ENCODE measurements at places on chromosomes 5 and 9.
A peak's percentile ranks its signal among the peaks of the same experiment; 100 is the strongest.

GRCh38 chr9:114643896-114644295 is 13.7 kb downstream of the TEX53 start:
- no peak for DNase-seq

- peak; percentile 44 for DNase-seq
Observed at GRCh38 chr5:9188131-9188530, 357.7 kb downstream of the SEMA5A start.

DNA sequence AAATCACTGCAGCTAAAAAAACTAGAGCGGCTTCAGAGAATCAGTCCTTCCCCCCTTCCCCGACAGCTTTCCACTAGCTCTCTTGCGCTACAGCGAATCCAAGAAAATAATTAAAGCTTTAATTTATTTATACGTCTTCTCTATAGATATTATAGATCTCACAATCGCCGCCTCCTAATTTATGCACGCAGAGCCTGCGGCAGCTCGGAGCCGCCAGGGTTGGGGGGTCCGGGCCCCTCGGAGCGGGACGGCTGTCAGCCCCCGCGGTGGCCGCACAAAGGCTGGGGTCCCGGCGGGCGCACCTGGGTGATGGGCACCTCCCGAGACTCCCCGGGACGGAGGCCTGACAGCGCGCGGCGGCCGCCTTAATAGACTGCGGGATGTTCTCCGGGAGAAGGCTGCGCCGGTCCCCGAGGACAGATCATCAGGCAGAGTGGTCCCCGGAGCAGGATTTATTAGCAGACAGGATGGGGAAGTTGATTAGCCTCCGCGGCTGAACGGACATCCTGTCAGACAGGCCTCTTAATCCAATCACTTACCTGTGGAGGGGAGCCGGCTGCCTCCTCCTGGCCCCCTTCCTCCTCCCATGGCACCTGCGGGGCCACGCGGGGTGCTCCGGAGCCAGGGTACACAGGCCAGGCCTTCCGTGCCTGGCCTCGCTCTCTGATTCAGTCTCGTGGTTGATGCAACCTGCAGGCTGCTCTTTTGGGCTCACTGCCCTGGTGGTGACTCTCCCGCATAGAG is 166.8 kb downstream of the MELK start:
- no peak for DNase-seq

- no peak for DNase-seq
Observed at GRCh38 chr9:1722404-1722803, 292.7 kb upstream of the SMARCA2 start.

GRCh38 chr5:141863569-141864178 is 14.5 kb downstream of the PCDH1 start:
- no peak for DNase-seq

- DNase-seq: no peak
Observed at GRCh38 chr5:125602184-125602583, 821.0 kb upstream of the GRAMD2B start.

DNA sequence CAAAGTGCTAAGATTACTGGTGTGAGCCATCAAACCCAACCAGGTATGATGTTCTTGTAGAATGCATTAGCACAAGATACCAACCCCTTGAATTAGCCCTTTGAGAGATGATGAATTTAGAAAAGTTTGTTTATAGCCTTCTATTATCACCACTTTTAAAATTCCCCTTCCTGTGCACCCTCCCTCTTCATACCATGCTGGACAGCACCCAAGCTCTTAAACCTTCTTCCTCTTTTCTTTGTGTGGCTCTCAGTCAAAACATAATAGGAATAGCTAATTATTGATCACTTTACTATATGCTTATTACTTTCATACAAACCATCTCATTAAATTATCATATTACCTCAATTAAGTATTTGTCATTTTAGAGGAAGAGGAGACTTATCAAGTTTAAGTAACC is 87.6 kb upstream of the TMED7 start:
- no peak for DNase-seq

GRCh38 chr5:172418862-172419814 is 35.2 kb downstream of the SH3PXD2B start:
- no peak for DNase-seq

- DNase-seq: no peak
Observed at GRCh38 chr5:150945486-150945885, 40.7 kb upstream of the ZNF300 start.

DNA sequence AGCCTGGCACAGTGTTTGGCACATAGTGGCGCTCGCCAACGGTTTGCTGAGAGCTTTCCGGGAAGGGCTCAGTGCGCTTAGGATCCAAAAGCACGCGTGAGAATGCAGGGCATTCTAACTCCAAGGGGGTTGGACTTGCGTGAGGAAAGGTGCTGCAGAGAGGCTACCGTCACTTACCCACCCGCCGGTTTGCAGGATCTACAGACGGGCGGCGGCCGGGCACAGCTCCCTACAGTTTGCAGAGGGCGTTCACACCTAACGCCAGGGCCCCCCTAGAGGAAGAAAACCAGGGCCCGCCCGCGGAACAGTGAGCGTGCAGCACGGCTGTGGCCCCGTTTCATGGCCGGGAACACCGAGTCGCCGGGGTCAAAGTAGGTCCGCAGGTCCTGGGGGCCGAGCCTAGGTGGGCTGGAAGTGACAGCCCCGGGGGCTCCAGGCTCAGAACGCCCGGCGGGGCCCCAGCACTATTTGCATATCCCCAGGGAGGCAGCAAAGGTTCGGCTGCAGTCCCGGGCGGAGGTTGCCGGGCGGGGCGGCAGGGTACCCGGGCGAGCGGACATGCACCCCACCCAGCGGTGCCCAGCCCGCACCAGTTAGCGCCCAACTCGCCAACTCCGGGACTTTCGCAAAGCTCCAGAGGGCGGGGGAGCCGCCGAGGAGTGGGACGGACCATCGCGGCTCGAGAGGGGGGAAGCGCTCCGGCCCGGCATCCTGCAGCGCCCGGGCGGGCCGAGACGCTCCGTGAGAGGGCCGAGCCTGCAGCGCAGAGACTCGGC is 526 bp upstream of the GALNT10 start:
- no peak for DNase-seq

DNA sequence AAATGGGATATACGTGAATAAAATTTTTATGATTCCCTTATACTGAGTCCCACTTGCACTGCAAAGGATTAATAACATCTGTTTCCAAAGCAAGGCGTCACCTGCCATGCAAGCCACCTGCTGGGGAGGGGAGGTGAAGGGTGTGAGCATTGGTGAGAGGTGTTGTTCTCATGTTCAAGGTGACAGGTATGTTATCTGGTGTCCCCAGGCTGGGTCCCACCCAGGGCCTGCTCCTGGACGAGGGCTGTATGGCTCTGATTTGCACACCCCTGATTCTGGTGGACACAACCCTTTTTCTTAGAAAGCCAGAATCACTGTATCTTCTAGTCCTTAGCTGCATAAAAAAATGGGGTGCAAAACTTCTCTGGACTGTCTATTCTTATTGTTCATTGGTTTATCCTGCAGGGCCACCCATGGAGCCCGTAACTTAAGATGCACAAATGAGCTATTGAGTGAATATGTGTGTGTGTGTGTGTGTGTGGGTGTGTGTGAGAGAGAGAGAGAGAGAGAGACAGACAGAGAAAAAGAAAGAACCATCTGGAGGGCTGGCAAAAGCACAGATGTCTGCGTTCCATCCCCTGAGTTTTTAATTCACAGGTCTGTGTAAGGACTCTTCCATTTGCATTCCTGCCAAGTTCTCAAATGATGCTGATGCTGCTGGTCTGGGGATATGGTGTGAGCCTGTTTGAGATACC is 53.7 kb downstream of the SYK start:
- DNase-seq: no peak

DNA sequence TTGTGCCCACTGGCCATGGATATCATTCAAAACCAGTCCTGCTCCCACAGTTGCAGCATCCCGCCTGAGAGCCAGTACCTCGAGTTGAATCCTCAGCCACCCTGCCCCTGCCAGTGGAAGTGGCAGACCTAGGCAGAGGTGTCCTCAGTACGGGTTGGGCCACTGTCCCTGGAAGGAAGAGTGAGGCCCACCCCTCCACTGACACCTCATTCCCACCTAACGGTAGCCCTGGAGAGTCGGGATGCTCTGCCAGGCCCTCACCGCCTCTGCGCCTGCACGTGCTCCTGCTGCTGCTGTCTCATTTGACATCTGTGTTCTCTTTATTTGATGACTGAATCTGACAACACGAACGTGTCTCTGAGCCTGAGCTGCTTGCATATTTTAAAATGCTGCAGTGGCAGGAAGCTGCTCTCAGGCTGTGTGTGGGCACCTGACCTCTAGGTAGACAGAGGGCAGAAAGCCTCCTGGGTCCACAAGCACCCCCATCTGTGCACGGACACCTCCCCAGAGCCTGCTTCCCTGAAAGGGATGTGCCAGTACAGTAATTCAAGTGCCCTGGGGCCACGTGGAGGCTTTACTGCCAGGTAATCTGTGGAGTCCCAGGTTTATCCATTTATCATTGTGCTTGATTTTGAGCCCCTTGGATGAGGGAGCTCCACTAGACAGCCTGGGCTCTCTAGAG is 194.7 kb downstream of the CACNA1B start:
- DNase-seq: no peak

GRCh38 chr5:170511551-170512258 is 7.9 kb downstream of the KCNIP1 start:
- DNase-seq: no peak

DNA sequence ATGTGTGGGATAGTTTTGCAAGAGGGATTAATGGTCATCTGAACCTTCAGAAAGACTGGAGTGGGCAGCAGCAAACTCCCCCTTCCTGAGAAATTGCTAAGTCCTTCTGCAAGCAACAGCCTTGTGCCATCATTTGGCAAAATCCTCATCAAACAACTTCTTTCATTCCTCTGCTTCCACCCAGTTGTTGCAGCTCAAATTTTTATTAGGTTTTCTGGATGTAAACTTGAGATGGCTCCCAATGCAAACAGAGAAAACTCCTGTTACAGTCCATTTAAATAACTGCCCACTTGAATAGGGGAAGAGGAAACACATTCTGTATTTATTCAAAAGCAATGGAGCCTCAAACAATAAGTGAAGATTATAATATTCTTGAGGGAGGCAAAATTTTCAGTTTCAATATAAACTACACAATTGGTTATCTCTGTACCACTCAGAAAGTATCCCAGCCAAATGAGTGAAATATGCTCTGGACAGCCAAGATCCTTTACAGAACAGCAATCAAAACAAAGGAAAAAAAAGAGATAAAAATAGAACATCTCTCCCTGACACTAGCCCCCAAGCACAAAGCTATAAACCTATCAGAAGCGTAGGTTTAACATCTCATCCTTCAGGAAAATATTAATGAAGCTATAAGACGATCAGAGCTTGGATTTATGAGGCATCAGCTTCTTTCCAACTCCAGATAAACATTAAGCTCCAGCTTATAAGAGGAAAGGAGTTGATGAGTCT is 17.3 kb upstream of the DAP start:
- no peak for DNase-seq

GRCh38 chr5:135386096-135386495 is 12.9 kb downstream of the MACROH2A1 start:
- no peak for DNase-seq

- no peak for DNase-seq
Observed at GRCh38 chr5:112975721-112976431, 722 bp upstream of the DCP2 start.

GRCh38 chr9:99807276-99807852 is 14.3 kb upstream of the NR4A3 start:
- DNase-seq: no peak

DNA sequence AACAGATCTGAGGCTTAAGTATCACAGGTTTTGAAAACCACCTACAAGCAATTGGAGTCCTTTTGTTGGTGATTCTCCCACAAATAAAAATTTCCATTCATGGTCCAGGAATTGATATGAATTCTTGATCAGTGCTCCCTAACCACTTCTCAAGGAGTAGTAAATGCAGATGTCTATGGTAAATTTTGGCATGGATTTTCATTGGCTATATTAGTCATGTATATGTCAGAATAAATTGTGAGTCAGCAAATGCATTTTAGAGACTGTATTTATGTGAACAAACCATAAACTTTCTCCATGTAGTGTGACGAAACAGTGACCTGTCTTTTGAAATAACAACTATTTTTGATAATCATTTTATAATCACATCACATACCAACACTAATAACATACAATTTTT is 611.1 kb downstream of the HTR1A start:
- DNase-seq: no peak

DNA sequence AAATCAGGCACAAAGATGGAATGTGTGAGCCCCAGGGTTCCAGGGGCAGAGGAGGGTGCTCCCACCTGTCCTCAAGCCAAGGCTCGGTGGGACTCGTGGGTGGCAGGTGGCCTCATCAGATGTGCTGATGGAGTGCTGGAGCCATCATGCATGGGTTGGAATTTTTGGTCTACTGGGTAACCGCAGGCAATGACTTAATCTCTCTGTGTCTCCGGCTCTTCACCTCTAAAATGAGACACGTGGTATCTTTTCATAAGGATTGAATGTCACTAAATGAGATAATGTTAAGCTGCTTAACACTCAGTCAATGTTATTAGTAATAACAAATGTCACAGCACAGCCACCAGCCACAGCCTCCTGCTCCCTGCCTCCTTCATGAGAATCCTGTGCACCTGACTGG is 245.5 kb downstream of the HSPA4 start:
- DNase-seq: no peak

DNA sequence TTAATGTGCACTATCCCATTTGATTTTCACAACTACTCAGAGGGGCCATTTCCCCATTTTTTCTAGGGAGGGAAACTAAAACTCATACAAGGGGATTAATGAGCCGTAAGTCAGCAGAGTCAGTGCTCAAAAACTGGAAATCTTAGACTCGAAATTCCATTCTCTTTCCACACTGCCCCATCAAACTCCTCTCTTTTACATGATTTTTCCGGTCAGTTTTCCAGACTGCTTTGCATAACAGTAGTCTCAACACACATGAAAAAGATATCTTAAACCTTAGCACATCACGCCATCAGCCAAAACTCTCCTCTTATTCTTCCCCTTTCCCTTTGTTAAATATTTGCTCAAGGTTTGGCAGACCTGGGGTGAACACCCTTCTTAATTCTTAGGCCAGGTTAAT is 332.0 kb downstream of the RFX3 start:
- DNase-seq: no peak

- no peak for DNase-seq
Observed at GRCh38 chr5:102931085-102931725, 176.1 kb downstream of the PAM start.

DNA sequence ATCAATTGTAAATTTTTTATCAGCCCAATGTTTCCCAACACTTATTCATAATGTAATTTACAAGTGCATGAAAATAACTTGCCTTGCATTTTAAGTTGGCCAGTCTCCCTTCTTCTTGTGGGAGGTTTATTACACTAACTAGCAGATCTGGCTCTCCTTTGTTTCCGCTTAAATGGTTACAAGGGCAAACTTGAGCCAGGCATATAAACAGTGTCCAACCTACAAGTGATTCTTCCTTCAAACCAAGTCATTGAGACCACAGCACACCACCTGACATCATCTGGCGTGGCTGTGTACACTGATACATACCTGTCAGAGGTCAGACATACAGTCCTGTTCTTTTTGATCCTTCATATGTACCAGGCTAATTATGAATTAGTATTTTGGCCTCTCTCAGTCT is 80.1 kb downstream of the ALDH1A1 start:
- DNase-seq: no peak

GRCh38 chr9:76323490-76323889 is 70.7 kb downstream of the RFK start:
- DNase-seq: no peak

- DNase-seq: no peak
Observed at GRCh38 chr5:160240350-160240749, 11.0 kb downstream of the FABP6 start.

Measured in fibroblast of skin of left quadriceps (primary cell).